Right kidney (tissue), 9 donors: ENCODE measurements at places on chromosomes 6 and 20.

DNA sequence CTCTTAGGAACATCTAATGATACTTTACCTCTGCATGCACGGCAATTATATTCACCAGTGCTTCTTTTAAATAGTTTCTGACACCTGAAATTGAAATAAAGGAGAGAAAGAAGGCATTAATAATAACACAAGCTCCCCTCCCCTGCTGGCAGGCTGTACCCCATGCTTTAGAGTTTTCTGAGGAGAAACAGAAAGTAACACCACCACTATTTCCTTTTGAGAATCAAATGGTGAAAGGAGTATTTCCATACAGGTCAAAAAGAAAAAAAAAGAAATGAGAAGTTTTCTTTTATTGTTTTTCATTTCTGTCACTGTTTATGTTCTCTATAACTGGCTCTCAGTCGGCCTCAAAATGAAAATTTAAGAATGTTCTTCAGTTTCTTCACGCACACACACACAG, 108.1 kb downstream of the IRF4 start:
- no peak for DNase-seq

DNA sequence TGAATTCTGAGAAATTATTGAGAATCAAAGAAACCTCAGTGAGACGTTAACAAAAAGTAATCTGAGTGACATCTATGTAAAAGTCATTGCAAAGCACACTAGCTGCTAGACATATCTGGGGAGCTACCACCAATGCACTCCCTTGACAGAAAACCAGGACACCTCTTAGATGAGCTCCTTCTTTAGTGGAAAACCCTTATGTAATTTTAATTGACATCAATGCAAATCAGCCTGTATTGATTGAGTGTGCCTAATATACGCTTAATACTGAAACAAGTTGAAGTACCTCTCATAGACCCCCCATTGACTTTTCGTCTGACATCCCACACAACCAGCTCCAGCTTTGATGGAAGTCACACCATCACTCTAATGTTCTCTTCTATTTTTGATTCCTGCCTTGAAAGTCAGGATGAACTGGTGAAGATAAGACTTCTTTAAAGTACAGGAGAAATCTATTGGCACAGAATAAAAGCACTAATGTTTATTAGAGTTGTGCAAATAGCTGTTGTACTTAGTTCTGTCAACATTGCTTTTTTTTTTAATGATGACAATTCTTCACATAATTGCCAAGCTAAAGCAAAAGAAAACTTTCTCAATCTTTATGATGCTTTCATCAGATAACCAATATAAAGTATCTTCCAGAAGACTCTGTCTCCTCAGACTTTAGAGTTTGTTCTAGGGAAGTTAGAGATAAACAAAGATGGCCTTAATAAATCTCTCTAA, 98.0 kb upstream of the FAM8A1 start:
- no peak for DNase-seq

DNA sequence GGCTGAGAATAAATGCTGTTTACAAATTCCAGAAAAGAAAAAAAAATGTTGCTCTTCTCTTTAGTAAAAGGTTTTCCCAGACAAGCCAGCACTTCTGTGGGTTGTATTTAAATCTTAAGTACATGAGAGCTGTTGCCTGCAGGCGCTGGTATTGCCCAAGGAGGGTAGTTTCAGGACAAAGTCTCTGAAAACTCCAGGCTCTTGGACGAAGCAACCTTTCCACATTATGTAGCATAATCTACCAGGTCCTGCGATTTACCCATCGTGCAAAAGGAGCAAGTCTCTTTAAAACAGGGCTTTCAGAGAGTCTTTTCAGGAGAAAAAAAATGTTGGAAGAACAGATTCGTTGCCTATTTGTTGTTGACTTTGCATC, 65.6 kb downstream of the PLG start:
- DNase-seq, result no peak

DNA sequence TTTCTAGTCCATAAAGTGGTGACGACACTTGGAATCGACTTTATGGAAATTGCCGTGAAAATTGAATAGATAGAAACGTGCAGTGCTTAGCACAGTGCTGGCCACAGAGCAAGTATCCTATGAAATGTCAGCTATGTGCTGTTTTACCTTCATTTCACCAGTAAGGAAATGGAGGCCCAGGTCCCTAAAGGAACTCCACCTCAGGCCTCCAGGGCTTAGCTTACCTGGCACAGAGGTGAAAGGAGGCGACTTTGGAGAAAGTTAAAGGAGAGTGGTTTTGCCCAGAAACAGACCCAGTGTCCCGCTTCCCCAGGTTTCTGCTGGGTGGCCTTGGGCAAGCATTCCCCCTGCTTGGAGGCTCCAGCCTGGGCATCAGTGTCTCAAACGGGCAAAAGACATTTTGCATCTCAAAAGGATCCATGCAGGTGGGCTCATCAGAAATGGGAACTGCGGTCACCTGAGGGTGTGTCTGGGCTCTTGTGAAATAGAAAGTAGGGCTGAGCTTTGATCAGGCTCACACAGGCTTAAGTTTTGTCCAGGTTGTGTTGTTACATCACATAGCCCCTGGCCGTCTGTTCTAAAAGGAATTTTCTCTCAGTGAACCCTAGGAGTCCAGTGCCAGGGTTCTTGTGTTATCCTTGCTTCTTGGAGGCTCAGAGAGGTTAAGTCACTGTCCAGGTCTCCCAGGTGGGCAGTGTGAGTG, 6.8 kb upstream of the TULP1 start:
- DNase-seq, result no peak

- DNase-seq, result no peak
Measured at GRCh38 chr6:143498428-143498827, 13.1 kb downstream of the FUCA2 start.

DNA sequence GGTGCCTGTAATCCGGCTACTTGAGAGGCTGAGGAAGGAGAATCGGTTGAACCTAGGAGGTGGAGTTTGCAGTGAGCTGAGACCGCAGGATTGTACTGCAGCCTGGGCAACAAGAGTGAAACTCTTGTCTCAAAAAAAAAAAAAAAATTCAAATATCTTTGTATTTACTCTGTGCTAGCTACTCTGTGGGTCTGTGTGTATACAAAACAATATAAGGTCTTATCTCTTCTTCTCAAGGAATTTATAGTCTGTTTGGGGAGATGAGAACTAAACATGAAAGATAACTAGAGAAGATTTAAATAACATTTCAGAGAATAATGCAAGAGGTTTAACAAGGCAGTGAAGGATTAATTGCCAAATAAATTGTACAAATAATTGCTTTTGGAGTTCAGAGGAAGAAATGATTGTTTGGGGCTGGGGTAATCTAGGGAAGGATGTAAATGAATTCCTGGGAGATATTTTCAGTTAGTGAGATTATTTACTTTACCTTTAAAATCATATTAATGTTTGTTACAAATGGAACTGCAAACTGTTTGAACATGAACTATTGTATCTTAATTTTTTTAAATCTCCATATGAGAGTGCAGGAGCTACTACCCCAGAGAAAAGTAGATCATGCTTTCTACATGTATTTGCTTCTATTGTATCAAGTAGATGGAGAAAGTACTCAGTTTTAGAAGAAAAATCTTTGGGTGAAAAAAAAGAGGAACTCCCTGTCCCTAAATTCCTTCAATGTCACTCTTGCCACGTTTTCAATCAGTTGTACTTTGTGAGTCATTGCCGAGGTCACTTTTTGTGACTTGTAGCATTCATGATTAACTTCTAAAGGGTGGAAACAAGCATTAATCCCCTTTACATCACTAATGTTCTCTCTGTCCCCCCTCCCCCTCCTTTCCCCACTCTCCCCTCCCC, 39.0 kb downstream of the NCOA3 start:
- DNase-seq, result no peak

DNA sequence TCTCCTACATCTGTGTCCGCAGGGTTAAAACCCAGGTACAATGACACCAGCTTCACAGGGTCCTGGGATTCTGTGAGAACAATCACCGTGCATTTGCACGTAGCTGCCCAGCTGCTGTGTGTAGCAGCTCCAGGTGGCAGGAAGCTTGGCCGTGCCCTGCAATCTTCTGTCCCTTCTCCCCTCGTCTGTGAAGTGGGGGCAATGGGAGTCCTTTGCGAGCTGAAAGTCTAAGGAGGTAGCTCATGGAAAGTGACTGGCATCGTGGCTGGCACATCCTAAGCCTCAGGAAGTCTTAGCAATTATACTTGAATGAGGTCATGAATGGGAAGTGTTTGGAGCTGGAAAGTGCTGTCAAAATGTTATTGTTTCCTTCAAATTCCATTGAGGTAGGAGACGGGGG, 137.1 kb downstream of the SMOC2 start:
- DNase-seq, result no peak

- no peak for DNase-seq
Measured at GRCh38 chr6:81475646-81476045, 276.8 kb downstream of the TENT5A start.

DNA sequence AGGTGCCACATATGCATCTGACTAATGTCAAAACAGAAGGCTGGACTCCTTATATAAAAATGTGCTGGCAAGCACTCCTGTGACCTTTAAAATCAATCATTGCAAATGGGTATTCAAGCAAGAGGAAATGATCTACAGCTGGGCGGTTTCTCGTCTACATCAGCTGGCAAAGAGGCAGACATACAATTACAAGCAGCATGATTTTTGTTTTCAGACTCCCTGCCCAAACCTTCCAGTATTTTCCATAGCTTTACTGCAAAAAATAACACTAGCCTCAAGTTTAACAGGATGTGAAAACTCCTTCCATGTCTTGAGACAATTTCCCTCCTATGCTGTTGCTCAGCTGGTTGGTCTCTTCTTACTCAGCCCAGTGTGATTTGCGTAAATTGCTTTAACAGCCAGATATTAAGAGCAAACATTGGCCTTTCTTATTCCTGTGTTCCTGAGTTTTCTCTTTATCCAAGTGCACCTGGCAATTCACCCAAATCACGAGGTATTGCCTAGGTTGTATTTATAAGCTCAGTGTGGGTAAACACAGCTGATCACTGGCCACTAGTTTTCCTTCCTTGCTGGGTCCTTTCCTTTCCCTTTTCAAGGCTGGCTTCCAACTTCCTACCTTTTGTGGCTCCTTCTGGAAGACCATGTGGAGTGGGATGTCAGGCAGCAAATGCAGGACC, 130.4 kb downstream of the MOXD1 start:
- no peak for DNase-seq

GRCh38 chr20:16158090-16158975, 414.9 kb downstream of the KIF16B start:
- no peak for DNase-seq

- DNase-seq, result no peak
Measured at GRCh38 chr6:122871079-122871478, 82.0 kb downstream of the SMPDL3A start.

- DNase-seq, result no peak
Measured at GRCh38 chr6:33927616-33928015, 123.8 kb upstream of the MLN start.

- DNase-seq, result no peak
Measured at GRCh38 chr20:56350842-56351241, 7.9 kb upstream of the FAM210B start.

DNA sequence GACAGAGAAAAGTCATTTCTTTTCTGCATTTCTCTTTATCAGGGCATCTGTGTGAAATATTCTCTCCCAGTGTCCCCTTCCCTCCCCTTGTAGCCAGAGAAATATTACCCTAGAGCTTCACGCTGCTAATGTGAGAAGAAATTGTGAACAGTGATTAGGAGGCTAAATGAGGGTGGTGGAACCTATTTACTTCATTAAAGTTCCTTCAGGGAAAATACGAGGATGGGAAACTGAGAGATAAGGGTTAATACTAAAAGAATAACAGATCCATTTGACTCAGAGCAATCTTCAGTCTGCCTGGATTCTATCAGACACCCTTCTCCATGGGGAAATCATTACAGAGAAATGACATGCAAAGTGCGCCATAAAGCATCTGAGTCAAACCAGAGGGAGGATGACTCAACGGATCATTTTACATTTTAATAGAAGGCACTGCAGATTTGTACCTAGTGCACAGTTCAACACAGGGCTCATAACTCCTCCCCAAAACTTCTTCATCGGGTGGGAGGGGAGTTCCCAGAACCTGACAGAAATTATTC, 131.3 kb downstream of the GJA10 start:
- DNase-seq, result no peak

DNA sequence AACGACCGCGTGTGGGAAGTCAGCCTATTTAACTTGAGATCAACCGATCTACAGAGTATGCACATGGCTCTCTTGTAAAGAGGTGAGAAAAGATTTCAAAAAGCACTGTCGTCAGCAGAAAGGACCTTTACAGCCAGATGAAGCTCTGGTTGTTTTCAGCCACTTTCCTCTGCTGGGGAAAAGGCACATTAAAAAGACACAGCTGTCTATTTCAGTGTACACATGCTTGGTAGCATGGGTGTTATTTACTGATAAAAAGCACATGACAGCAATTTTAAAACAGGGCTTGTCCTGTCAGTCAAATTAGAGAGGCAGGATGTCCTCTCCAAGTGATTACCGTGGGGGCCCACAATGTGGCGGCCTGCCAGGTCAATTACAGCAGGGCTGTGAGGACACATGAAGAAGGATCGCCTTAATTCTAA, 188.9 kb downstream of the PRKN start:
- DNase-seq, result no peak

- no peak for DNase-seq
Measured at GRCh38 chr6:140370976-140371870, 996.8 kb upstream of the CITED2 start.

DNA sequence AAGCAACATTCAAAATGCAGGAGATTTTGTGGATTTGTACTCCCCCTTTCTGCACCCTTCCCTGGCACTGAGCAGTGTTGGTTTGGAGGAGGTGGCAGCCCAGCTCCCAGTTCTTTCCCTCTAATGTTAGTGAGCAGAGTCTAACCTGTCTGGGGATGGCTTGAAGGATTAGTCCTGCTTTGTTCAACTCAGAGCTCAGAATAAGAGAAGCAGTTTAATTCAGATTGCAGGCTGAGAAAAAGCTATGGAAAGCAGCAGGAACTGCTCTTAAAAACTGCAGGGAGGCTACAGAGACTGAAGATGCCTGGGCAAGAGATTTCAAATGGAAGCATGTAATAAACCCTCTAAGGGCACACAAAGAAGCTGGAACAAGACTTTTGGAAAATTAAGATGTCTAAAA, 223.4 kb upstream of the GGTLC1 start:
- DNase-seq, result no peak

DNA sequence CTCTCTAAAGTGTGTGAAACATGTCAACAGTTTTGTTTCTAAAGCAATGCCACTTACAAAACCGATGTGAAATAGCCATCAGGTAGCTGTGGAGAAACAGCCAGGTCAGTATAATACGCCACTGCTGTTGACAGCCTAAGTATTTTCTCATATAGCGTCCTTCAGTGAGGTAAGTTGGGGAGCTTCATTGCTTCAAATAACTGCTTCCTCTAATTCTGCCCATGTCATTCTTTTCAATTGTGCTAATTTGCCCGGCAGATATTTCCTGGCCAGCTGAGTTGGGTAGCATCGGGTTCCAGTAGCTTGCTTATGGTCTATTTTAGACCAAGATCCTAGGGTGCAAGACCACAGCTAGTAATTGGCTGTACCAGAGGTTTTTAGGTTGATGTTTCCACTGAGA, 2.1 kb upstream of the ARMC2 start:
- DNase-seq, result no peak
